ENCODE measurements at places on chromosomes 12 and 14.
A peak's percentile ranks its signal among the peaks of the same experiment; 100 is the strongest.

- DNase-seq, result peak; percentile 38
Observed at GRCh38 chr14:24430682-24431568, 1.2 kb downstream of the KHNYN start.

DNA sequence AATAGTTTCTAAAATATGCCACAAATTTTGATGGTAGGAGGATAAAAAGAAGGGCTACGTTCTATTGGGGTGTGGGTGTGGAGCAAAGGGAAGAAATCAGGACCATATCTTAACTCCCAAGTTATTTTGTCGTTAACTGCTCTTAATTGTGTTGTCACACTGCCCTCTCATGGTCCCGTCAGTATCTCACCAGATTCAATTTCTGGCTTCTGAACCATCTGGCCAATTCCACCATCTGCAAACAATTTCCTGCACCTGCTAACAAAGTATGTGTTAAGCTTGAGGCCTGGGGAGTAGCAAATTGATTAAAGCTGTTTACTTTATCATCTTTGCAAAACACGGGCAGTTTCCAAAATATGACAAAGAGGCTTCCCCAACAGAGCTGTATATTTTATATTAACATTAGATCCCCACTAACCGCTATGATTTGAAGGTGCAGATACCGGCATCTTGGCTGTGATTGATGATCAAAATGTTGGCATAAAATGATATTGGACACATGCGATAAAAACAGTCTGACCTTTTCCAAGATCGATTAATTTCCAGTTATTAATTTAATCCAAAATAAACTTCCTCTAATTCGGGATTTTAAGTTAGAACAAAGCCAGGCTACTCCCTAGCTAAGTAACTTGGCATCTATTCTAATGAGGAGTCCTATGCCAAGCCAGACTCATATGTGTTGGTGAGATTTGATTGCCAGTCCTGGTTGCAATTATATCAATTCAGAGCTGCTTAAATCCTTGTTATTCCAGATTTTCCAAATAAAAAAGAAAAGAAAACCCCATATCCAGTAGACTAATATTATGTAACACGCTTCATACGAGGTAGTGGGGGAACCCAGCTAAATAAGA is 6.9 kb upstream of the DNM1L start:
- DNase-seq, result no peak

GRCh38 chr14:104693482-104694431 is 4.3 kb downstream of the INF2 start:
- DNase-seq, result no peak

DNA sequence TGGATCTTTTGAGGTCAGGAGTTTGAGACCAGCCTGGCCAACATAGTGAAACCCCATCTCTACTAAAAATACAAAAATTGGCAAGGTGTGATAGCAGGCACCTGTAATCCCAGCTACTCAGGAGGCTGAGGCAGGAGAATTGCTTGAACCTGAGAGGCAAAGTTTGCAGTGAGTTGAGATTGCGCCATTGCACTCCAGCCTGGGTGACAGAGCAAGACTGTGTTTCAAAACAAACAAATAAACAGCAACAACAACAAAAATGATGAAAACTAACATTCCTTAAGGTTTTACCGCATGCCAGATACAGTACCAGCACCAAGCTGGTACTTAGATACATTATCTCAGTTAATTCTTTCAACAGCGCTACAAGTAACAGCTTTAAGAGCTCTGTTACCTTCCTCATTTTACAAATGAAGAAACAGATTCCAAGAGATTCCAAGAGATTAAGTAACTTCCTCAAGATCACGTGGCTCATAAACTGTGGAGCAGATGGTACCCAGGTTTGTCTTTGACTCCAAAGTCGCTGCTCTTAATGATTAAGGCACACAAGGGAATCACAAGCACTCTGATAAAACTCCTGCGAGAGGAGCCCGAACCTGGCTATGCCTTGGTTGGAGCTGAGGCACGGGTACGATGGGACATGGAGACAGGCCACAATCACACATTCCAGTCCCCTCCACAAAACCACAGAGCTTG is 17.7 kb upstream of the PLEK2 start:
- no peak for DNase-seq

- no peak for DNase-seq
Observed at GRCh38 chr12:51390891-51391282, 319 bp downstream of the GALNT6 start.

DNA sequence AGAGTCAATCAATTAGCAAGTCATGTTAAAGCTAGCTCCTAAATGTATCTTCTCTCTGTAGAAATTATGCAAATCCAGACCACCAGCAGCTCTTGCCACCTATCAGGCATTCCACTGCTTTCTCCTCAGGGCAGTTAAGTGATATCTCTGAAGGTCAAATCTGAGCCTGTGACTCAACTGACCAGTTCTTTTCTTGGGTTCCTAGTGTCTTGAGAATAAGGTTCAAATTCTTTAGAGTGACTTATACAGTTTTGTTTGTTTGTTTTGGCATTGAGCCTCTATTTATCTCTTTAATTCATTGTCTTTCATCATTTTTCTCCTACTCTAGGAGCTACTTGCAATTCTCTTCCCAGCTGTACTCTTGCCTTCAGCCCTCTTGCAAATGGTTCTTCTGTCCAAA is 2.5 kb upstream of the LRIG3 start:
- DNase-seq, result no peak

GRCh38 chr12:117236456-117237001 is 46.3 kb upstream of the FBXO21 start:
- DNase-seq, result peak; percentile 68

DNA sequence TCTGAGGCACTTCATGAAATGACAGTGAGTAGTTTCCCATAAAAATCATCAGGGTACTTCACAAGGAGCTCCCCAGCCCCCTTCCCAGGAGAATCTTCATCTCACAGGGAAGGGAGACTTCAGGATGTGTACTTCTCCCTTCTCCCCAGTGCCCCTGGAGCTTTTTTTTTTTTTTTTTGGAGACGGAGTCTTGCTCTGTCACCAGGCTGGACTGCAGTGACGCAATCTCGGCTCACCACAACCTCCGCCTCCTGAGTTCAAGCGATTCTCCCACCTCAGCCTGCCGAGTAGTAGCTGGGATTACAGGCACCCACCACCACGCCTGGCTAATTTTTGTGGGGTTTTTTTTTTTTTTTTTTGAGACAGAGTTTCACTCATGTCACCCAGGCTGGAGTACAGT is 10.4 kb downstream of the ITPK1 start:
- no peak for DNase-seq

- no peak for DNase-seq
Observed at GRCh38 chr14:41606282-41606531, 469 bp upstream of the LRFN5 start.

GRCh38 chr14:53538316-53538881 is 385.3 kb upstream of the DDHD1 start:
- DNase-seq, result no peak

GRCh38 chr14:104678901-104679705 is 10.3 kb upstream of the INF2 start:
- no peak for DNase-seq

- no peak for DNase-seq
Observed at GRCh38 chr12:123942911-123943648, 29.6 kb downstream of the CCDC92 start.

- DNase-seq, result no peak
Observed at GRCh38 chr12:3668479-3669165, 84.3 kb downstream of the CRACR2A start.

DNA sequence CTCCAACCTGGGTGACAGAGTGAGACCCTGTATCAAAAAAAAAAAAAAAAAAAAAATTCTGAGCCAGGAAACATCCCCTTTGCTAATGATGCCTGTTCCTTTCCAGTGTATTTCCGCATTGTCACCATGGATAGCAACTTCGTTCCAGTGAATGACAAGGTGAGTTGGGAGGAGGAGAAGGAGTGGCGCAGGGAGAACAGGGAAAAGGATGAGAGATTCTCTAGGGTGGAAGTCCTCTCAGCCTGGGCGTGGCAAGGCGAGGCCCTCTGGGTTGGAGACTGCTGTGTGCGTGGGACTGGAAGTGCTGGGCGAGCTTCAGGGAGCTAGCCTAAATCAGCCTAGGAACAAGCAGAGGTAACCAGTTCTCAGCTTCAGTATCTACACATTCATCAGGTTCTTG is 7.2 kb downstream of the A2ML1 start:
- no peak for DNase-seq

DNA sequence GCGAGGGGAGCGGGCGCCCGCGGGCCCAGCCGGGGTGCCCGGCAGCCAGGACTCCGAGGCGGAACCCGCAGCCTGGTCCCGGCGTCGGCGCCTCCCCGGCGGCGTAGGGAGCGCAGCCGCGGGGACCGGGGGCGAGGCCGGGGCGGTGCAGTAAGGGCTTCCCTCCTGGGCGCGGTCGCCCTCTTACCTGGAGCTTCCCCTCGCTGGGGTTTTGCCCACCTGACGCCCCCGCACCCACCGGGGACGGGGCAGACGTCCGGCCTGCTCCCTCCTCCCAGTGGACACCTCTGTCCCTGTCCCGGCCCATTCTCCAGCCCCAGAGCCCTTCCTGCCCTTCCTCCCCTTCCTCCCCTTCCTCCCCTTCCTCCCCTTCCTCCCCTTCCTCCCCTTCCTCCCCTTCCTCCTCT is 413 bp upstream of the TUBA1C start:
- DNase-seq, result peak; percentile 9

GRCh38 chr12:39892146-39892545 is 213.7 kb downstream of the SLC2A13 start:
- DNase-seq, result no peak

DNA sequence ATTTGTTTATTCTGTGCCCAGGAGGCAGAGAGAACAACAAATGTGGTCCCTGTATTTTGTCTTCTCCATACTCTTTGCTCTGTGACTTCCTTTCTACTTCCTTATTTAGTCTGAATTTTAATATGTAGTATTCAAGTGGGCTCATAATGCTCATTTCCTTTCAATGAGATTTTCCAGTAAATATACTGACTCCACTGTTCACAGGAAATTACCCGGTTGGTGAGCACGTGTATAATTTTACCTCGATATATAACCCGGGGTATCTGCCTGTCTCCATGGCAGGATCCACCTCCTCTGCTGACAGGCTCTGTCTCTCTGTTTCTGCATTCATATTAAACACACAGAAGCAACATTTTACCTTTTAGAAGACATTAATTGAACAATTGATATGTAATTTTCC is 166.0 kb downstream of the SLC38A4 start:
- DNase-seq, result no peak

- DNase-seq, result no peak
Observed at GRCh38 chr14:51730098-51730497, 78.4 kb downstream of the FRMD6 start.

GRCh38 chr12:19431407-19432308 is 7.6 kb upstream of the AEBP2 start:
- DNase-seq, result no peak

- DNase-seq, result no peak
Observed at GRCh38 chr12:26737487-26738030, 95.4 kb downstream of the ITPR2 start.

DNA sequence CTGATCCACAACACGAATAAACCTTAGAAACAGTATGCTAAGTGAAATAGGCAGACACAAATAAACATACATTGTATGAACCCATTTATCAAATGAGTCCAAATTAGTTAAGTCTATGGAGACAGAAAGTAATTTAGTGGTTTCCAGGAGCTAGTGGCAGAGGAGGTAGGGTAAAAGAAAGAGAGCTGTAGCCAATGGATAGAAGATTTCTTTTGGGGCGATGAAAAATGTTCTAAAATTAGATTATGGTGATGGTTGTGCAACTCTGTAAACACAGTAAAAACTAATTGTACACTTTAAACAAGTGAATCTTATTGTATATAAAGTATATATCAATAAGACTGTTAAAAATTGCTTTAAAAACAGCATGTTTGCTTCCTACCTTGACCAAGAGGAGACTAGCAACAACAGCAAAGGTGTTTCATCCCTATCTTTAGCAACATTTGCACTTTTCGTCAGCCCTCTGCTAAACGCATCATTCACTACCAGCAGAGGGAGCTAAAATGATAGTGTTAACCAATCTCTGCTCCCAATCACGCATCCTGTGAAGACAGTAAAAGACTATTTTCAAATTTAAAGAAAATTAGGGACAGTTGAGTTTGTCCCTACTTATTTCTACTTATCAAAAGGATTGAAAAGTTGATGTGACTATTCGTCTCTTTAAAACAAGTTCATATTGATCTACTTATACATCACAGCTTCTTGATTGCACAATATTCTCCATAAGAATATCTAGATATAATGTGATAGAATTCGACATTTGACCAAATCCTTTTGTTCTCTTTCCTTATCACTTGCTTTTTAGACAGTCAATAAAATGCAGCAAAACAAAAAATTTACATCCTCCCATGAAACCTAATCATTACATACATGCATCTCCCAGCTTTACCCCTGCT is 24.0 kb upstream of the LGR5 start:
- no peak for DNase-seq

- no peak for DNase-seq
Observed at GRCh38 chr14:27050208-27050607, 452.4 kb upstream of the NOVA1 start.

DNA sequence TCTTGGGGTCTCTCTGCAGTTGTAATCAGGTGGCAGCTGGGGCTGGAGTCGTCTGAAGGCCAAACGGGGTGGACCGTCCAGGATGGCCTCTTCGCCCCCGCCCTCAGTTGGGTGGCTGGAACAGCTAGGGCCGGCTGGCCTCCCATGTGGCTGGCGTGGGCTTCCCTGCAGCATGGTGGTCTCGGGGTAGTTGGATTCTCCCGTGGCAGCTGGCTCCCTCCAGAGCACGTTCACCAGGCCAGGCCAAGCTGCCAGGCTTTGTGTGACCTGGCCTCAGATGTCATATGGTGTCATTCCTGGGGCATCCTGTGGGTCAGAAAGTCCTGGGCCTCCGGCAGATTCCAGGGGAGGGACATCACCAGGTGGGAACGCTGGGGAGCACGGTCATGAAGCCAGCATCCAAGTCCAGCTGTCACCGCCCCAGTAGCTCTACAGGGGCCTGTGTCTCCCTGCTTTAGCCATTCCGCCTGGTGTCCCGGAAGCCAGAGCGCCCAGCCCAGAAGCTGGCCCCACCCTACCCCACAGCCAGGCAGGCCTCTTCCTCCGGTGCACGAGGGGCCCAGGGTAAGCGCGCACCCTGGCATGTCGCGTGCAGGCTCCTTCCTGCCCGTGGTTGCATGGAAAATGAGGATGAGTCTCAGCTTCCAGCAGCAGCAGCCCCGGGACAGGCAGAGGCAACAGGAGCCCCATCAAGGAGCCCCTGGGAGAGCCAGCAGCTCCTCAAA is 1.3 kb upstream of the NUDT14 start:
- no peak for DNase-seq

DNA sequence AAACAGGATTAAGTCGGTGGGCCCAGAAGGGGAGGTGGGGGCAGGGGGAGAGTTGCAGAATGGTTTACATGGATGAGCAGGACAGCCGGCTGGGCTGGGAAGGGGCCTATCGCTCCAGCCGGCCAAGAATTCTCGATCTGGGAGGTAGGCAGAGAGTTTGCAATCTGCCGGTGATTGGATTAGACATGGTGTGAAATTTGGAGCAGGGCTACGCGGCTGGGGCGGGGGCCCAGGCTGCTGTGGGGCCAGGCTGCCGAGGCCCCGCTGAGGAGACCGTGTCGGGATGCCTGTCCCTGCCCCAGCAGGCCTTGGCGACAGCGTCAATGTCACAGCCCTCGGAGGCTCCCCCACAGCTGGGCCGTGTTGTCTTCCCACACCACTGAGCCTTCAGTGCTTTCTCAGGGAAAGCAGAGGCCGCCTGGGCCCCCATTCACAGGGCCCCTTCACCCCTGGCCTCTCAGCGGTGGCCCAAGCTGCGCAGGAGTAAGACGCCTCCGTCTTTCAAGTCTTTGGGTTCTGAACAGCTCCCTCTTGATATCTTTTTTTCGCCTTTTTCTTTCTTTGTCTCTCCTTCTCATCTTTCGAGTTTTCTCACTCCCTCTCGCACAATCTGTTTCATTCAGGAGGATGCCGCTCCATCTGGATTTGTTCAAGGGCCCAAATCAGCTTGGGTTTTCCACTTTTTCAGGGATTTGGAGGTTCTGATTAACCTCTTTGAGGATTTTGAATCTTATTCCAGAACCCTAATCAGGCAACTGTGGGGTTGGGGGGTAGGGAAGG is 117.5 kb upstream of the PARP11 start:
- DNase-seq, result no peak

Measured in activated T-helper 1 cell treated with anti-CD3 and anti-CD28 coated beads, Interleukin-2, amount 50 U/mL, for 16 hours (primary cell).